Stimulated activated CD8-positive, alpha-beta memory T cell treated with anti-CD3 and anti-CD28 coated beads, Interleukin-12 subunit alpha, Interleukin-12 subunit beta, amount 100 ng/mL, for 4 hours (primary cell): ENCODE measurements at places on chromosomes 1 and 21.

GRCh38 chr1:206953126-206953525 lies 6.9 kb upstream of the PIGR start:
- no peak for DNase-seq

- DNase-seq = no peak
Observed at GRCh38 chr1:15210651-15211375, 36.2 kb upstream of the FHAD1 start.

DNA sequence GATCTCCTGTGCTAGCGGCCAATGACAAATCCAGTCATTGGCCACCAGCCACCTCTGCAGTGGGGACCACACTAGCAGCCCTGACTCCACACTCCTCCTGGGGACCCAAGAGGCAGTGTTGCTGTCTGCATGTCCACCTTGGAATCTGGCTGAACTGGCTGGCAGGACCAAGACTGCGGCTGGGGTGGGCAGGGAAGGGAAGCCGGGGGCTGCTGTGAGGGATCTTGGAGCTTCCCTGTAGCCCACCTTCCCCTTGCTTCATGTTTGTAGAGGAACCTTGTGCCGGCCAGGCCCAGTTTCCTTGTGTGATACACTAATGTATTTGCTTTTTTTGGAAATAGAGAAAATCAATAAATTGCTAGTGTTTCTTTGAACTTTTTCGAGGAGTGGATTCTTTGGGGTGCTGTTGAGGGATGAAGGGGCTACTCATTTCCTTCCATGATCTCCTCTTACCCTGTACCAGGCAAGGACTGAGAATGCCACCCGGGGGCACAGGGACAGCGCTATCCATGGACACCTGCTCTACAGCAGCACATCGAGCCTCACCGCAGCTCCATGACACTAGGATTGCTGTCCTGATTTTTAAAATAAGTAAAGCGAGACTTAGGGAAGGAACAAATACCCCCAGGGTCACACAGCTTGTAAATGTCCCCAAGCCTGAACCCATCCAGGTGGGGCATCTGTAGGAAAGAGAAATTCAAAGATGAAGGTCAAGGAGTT lies 44.7 kb downstream of the TNNT2 start:
- DNase-seq = no peak

- no peak for DNase-seq
Observed at GRCh38 chr1:244296447-244296846, 155.3 kb downstream of the ADSS2 start.

DNA sequence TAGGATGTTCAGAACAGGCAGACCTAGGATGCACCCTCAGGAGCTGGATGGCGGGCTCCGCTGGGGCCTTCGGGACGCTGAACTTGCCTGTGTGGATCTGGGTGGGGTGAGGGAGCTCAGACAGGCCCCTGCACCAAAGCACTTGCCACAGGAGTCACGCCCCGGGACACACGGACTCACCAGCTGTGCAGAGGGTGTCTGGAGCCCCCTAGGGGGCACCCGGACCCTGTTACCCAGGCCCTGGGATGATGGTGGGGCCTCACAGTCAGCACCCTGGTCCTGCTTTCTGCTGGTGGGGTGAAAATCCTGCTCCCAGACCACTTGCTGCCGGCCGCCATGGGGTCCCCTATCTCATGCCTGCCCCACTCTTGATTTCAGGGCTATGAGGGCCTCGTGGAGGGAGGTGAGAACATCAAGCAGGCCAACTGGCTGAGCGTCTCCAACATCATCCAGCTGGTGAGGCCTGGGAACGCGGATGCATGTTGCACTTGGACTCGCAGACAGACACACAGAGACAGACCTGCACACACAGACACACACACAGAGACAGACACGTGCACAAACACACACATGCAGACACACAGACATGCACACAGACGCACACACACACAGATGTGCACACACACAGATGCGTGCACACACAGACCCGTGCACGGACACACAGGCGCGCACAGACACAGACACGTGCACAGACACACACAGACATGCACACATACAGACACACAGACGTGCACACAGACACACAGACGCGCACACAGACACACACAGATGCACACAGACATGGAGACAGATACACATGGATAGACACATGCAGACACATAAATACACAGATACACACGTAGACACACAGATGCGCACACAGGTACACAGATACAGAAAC lies 11.0 kb downstream of the PFKL start:
- no peak for DNase-seq

- no peak for DNase-seq
Observed at GRCh38 chr1:230768903-230769570, 21.8 kb downstream of the CAPN9 start.

DNA sequence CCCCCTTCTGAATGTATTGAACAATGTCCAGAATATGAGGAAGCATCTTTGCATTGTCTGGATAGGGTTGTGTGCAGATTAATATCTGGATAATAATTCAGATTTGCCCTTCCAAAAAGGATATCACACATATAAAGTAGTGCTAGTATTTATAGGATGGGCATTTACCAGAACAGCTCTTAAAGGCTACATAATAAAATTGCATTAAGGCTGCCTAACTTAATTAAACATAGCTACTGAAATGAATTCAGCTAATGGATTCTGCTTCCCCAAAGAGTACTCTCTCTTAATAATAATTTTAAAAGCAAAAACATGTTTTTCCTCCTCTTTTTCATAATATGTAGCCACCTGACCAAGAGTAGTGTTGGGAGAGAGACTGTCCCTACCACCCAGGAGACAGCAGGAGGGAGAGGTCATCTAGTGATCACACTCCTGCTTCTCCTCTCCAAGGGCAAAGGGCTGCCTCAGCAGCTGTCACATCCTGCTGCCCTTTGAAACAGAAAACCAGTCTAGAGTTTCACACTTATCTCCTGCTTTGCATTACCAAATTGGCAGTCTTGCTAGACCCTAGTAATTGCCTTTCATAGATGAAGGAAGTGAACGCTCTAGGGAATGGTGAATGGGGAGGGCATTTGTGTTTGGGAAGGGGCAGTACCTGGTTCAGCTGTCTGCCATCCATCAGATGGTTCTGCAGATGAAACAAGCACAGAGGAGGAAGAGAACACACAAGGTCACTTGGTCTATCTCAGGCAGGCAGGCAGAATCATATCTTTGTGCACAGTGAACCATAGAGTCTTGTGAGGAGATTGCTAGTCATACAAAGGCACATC lies 29.3 kb upstream of the DDAH1 start:
- no peak for DNase-seq

DNA sequence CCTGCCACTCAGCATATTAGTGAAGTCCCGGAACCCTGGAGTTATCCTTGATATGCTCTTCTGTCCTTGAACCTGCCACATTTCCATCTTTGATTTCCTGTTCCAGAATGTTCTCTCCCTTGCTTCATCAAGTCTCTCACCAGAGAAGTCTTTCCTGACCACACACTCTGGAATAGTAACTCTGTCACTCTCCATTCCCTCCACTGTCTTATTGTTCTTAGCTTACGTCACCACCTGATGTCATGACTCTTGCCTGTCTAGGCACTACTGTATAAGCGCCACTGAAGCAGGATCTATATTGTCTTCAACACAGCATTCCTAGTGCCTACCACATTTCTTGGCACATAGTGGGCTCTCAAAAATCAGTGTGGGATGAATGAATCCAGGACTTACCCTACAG lies 65.4 kb upstream of the SMYD2 start:
- no peak for DNase-seq

DNA sequence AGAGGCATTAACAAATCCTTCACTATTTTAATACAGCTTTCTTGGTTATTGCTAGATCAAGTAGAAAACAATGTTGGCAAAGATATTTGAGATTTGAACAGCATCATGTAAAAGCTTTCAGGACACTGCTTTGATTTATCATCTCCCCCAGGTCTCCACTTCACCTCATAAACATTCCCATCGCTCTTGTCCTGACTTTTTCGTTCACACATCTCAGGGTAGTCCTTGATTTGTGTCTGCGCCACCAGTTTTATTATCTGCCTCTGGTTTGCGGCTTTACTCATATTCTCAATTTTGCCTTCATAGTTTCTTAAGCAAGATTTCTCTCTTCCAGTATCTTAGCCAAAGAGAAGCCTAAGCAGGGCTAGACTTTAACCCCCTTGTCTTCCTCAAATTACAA lies 63.5 kb upstream of the ROR1 start:
- no peak for DNase-seq

GRCh38 chr1:86567878-86568277 lies 21.0 kb downstream of the CLCA4 start:
- DNase-seq = no peak

DNA sequence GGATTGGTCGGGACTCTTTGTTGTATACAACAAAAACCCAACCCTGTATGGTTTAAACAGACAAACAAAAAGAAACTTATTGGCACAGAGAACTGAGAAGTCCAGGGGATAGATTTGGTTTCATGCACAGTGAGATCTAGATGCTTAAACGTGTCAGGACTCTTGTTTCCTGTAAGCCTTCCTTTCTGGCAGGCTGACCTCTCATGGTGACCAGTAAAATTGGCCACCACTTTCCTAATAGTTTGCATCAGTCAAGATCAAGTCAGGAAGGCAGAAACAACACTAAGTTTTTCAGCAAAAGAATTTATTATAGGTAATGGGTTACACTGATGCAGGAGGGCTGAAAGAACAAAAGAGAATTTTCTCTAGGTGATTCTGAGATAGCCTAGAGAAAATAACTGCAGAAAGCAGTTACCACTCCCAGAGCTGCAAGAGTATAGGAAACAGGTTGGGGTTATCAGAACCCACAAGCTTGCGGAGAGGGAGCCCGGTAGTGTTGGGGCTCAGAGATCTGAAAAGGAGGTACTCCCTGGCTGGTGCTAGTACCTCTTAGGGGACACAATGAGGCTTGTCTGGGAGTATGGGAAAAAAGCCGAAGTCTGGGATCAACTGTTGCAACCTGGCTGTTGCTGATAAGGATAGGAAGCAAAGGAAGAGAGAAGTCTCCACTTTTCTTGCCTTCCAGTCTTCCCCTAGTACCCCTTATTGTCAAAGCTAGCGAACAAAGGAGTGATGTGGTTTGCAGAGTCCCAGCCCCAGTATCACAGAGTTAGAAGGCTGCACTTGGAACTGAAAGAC lies 21.4 kb downstream of the CITED4 start:
- no peak for DNase-seq

DNA sequence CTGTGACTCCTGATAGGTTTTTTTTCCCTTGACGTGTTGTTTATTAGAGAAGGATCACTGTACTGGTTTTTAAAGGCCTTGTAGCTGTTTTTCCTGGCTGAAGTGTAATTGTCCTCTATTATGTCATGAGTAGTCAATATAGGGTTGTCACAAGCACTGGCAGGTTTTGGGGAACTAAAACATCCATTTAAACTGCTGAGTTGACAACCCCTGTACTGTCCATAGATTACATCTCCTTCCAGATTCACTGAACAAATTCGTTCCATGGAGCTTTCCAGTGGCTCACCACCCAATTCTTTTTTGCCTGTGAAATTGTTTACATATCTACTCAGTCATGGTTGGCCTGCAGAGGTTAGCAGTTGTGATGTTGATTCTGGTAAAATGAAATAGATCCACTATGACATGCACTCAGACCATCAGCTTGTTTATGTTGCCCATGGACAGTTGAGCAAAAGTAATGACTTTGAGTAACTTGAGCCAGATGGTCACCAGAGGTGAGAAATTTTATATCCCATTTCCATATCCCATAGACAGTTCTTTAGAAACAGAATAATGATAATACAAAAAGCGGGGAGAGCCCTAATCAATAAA lies 59.9 kb upstream of the QSOX1 start:
- no peak for DNase-seq

GRCh38 chr21:29817450-29817849 lies 122.3 kb downstream of the GRIK1 start:
- no peak for DNase-seq

- no peak for DNase-seq
Observed at GRCh38 chr1:3925762-3926161, 25.7 kb upstream of the C1orf174 start.

DNA sequence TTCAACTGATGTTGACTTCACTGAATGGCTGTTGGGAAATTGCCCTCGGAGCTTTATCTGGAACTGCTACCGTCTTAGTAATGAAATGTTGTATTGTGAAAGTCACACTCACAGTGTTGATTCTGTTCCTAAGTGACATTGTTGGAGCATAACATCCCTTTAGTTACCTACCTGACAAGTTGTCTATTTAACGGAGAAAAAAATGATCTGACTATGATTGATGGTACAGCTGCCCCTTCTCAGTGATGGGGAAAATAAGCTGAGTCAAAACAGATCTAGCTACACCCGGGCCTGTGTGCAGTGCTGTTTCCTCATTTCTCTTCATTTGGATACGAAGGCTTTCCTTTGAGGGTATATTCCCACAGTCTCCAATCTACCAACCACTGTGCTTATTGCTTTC lies 472.3 kb upstream of the BRINP3 start:
- DNase-seq = no peak

DNA sequence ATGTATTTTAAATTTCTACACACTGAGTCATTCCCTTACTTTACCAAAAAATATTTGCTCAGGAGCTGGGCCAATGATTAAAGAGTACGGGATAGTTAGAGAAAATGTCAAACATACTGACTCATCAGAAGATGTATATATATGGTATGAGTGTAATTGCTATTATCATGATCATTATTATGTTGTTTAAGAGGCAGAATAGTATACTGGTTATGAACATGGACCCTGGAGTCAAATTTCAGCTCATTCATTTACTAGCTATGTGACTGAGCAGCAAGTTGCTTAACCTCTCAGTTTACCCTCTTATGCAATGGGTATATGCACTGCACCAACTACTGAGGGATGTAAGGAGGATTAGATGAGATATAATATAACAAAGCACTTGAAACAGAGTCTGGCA lies 41.2 kb upstream of the USH2A start:
- DNase-seq = no peak

GRCh38 chr21:37367703-37368540 lies 1.3 kb downstream of the DYRK1A start:
- DNase-seq = peak; percentile 18

DNA sequence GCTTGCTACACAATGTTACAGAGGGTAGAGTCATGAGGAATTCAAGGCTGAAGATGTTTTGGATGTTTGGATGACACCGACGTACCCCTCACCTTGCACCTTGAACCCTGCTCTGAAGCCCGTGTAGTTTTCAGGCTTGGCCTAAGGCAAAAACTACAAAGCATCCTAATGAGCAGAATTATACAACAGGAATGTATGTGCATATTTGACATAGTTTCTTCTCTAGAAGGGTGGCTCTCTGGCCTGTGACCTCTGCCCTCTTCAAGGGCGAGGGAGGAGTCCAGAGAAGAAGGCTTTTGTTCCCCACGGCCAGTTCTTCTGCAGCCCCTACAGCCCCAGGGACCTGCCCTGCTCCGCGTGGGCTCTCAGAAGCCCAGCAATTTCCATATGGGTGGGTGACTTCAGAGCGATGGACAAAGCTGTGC lies 43.3 kb downstream of the L1TD1 start:
- no peak for DNase-seq

- DNase-seq = no peak
Observed at GRCh38 chr21:33948951-33949444, 33.4 kb upstream of the ATP5PO start.

DNA sequence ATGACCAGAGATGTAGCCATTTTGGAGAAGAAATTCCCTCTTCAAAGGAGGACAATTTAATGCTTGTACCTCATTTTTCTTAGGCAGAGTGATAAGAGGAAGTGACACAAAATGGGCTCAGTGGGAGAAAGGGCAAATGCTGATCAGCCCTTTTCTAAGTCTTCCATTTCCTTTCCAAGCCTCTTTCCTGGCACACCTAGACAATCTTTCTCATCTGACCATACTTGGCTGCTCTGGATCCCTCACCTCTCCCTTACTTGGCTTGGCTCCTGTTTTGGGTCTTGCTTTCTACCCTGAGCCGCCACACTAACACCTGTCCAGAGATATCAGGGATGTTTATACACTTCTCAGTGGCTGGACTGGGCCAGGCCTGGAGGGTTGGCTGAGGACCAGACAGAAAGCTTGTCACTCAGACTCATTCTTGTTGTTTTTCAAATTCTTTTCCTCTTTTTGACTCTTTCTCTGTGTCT lies 13.1 kb downstream of the TXNIP start:
- DNase-seq = no peak
